ENCODE measurements at places on chromosomes 5 and 9.

DNA sequence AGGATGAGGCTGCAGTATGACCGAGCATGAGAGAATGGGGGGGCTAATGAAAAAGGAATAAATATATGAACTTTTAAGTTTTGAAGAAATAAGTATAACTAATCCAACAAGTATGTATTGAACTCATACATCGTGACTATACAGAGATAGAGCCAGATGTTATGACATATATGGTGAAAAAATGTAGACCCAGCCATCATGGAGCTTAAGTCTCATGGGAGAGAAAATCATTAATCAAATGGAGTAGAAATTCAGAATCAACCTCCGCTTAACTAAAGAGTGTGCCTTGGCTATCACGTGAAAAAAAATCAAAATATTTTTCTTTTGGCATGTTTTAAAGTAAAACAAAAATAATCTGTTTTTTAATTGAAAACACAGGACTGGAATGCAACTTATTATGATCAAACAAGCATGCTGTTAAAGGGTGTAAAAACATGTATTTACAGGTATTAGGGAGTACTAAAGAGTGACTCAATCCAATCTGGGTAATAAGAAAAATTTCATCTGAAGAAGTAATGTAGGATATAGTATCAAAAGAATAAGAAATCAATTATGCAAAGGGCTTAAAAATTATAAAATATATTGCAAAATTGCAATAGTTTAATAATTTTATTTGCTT is 868.5 kb upstream of the NUDT12 start:
- no peak for DNase-seq

- DNase-seq, result no peak
These were observed 37.6 kb downstream of the PAM start for GRCh38 chr5:102792705-102793104.

DNA sequence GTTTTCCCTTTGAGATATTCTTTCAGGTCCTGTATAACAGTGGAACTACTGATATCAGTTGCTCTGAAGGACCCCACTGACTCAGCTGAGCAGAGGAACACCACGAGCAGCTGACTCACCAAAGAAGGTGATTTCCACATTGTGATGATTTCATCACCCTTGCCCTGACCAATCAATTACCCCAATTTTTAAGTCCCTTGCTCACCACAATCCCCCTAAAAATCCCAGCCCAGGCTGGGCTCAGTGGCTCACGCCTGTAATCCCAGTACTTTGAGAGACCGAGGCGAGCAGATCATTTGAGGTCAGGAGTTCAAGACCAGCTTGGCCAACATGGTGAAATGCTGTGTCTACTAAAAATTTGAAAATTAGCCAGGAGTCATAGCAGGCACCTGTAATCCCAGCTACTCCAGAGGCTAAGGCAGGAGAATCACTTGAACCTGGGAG is 125.3 kb upstream of the ABCA1 start:
- no peak for DNase-seq

DNA sequence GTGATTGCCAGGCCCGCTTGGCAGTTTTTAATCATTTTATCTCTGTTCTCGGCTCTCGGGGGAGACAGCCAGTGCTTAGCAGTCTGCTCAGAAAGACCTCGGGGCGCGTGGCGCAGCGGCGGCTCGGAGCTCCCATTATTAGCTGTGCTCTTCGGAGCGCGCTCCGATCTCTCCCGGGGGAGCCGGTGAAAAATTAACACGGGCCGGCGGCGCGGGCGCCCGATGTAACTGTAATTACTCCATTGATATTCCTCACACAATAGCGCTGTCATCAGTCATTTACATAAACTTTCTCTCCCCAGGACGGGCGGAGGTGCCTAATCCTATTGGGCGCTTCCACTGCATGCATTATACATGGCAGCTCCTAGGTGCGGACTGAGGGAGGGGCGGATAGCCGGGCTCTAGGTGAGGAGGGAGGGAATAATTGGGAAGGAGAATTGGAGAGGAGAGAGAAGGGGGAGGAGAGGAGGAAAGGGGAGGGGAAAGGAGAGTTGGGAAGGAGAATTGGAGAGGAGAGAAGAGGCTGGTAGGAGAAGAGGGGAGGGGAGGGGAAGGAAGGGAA is 24.9 kb downstream of the LMX1B start:
- DNase-seq, result no peak

GRCh38 chr5:160152287-160152686 is 33.0 kb upstream of the PWWP2A start:
- DNase-seq, result no peak

DNA sequence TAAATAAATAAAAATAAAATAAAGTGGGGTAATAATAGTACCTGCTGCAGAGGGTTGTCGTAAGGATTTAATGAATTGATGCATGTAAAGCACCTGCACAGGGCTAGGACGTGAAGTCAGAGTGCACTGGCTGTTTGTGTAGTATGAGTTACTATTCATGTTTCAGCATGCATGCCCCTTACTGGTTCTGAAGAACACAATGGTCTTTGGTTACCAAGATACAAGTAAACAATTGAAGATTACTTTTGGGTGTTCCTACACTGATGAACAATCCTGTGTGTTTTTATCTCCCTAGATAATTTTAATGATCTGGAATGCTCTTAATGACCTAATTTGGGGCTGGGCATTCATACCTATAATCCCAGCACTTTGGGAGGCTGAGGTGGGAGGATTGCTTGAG is 23.2 kb upstream of the PRRC2B start:
- no peak for DNase-seq

DNA sequence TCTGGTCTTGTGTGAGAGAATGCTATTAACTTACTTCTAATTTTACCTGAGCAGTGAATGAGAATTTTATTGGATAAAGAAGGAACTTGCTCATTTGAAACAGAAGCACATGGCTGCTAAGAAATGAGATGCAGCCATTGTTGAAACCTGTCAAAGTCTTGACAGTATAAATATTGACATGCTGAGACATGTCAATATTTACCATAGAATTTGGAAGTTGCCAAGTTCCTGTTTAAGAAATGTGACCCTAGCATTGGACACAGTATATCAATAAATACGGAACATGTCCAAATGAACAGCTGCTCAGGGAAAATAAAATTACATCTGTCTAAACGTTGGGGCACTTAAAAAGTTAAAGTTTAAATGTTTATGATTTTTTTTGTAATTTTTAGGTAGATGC is 7.8 kb downstream of the XRCC4 start:
- DNase-seq, result no peak

- no peak for DNase-seq
These were observed 389.8 kb downstream of the NR2F1-AS1 start for GRCh38 chr5:93191035-93191817.

GRCh38 chr9:127051881-127052595 is 70.4 kb downstream of the ANGPTL2 start:
- DNase-seq, result no peak

DNA sequence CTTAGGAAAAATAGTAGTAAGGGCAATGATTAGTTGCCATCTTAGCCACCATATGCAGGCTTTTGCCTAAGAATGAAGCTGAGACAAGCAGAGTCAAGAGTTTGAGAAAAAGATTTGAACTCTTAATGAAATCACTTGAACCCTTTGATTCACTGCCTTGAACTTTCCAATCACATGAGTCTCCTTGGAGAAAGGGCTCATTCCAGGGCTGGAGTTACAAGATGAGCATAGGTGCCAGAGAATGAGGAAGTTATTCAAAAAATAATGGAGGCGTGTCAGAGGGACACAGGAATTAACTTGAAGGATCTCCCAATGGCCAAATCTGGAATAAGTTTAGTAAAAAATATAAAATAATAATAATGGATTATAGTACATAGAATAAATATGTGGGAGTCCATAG is 35.3 kb downstream of the MAT2B start:
- DNase-seq, result no peak

DNA sequence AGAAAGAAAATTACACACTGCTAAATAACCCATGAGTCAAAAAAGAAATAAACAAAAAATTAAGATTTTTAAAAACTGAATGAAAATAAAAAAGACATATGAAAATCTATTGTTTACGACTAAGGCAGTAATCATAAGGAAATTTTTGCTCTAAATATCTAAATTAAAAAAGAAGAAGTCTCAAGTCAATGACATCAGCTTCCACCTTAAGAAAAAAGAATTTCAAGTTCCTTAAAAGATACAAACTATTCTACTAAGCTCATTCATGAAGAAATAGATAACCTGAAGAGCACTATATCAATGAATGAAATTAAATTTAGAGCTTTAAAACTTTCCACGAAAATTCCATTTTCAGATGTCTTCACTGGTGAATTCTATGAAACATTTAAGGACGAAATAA is 15.7 kb upstream of the STARD4 start:
- DNase-seq, result no peak

DNA sequence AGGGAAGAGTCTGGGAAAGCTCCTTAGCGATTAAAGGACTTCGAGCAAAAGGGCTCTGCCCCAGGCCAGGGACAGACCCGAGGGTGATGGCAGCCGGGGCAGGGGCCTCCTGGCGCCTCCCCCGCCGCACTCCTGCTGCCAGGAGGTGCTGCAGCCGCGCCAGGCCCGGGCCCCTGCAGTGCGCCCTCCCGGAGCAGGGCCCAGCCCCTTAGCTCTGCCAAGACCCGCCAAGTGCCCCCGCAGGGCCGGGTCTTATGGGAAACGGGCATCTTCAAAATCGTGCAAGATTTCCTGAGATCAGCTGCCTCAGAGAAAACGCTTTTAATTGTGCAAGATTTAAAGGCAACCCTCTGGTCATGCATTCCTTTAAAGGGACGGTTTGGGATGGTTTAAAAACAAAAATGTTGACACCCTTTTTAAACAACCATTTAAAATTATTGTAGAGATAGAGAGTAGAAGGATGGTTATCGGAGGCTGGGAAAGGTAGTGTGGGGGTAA is 52.4 kb downstream of the CDC14B start:
- no peak for DNase-seq

- DNase-seq, result no peak
These were observed 151.2 kb upstream of the RUSC2 start for GRCh38 chr9:35338561-35339274.

- DNase-seq, result no peak
These were observed 284.2 kb upstream of the IRX1 start for GRCh38 chr5:3311433-3311832.

DNA sequence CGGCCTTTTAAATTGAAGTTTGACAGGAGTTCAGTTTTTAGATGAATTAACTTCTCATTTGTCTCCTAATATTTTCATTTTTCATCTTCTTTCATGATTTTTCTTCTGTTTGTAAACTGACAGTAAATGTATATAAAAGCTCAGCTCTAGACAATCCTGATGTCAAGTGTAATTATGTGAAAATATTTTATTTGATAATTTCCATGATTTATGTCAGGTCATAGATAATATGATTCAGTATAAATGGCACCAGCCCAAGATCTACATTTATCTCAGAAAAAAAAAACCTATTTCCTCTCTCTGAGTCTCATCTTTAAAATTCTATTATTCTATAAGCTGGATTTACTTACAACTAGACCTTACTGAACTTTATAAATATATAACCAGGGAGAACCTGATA is 115.7 kb downstream of the MUSK start:
- DNase-seq, result no peak

DNA sequence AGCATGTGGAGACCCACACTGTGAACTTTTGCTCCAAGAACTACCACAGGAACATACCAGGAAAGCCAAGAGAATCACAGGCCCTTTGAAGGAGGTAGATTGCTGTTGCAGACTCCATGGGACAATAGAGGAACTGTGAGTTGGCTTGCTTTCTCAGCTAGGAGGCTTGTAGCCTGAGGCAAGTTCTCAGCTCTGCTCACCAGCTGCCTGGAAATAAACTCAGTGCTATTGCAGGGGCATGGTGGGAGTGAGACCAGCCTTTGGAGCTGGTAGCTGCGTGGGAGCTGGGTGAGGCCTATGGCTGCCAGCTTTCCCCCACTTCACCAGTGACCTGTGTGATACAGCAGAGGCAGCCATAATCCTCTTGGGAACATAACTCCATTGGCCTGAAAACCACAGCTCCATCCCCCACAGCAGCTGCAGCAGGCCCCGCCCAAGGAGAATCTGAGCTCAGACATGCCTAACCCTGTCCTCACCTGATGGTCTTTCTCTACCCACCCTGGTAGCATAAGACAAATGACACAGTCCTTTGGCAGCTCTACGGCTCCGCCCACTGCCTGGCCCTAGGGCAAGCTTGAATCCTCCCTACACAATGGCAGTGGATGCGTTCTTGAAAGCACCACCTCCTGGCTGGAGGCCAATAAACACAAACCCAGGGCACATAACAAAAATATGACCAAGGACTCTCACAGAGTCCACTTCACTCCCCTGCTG is 389.5 kb downstream of the KIF4B start:
- DNase-seq, result no peak

GRCh38 chr5:135950611-135951010 is 4.2 kb downstream of the LECT2 start:
- DNase-seq, result no peak

- peak; percentile 30 for DNase-seq
These were observed 13.1 kb downstream of the DIAPH1 start for GRCh38 chr5:141605523-141606277.

- no peak for DNase-seq
These were observed 64.6 kb downstream of the GADD45G start for GRCh38 chr9:89669361-89669842.

Measured in stimulated activated CD8-positive, alpha-beta memory T cell treated with anti-CD3 and anti-CD28 coated beads, Interleukin-7, amount 100 ng/mL, for 24 hours (primary cell).